CD4-positive, alpha-beta memory T cell (primary cell): ENCODE measurements at places on chromosomes 2 and 18.

GRCh38 chr2:190927301-190927700, 46.7 kb downstream of the GLS start:
- no peaks in the 10 kb centered on the region for H3K4me1 ChIP-seq
- H3K4me3 ChIP-seq, result no peak overlapping the region
- no peak for DNase-seq
- H3K27me3 ChIP-seq, result no peaks in the 10 kb centered on the region

DNA sequence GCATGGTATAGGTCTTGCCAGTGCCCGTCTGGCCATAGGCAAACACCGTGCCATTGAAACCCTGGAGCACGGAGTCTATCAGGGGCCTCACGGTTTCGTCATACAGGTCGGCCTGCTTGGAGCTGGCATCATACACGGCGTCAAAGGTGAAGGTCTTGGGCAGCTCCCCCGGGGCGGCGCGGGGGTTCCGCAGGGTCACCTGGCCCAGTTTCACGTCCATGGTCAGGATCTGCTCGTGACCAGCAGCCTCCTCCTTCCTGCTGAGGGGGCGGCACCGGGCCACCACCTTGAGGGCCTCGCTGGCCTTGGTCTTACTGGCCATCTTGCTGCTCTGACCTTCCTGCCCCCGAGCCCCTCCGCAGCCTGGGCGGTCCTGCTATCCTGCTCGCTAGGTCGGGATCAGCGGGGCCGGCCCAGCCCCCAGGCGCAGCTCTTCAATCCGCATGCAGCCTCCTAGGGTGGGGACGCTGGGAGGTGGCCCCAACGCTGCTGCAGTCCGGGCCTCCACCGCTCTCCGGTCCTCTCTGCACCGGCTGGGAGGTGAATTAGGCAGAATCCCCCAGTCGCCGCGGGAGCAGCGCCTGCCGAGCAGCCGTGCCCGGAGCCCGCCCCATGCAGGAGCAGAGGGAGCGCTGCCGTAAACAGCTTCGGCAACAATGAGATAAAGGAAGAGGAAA, 563 bp downstream of the KIF3C start:
- no peak for DNase-seq
- H3K27me3 ChIP-seq, result no peaks in the 10 kb centered on the region

GRCh38 chr2:177285892-177286715, 21.6 kb upstream of the NFE2L2 start:
- no peak overlapping the region for H3K4me3 ChIP-seq
- no peak overlapping the region for H3K27ac ChIP-seq
- no peaks in the 10 kb centered on the region for H3K27me3 ChIP-seq
- no peaks in the 10 kb centered on the region for H3K36me3 ChIP-seq
- DNase-seq, result no peak

GRCh38 chr2:59604123-59604522, 949.3 kb downstream of the BCL11A start:
- DNase-seq, result no peak
- H3K36me3 ChIP-seq, result no peaks in the 10 kb centered on the region
- H3K4me3 ChIP-seq, result no peak overlapping the region
- no peaks in the 10 kb centered on the region for H3K27me3 ChIP-seq
- H3K27ac ChIP-seq, result no peak overlapping the region

DNA sequence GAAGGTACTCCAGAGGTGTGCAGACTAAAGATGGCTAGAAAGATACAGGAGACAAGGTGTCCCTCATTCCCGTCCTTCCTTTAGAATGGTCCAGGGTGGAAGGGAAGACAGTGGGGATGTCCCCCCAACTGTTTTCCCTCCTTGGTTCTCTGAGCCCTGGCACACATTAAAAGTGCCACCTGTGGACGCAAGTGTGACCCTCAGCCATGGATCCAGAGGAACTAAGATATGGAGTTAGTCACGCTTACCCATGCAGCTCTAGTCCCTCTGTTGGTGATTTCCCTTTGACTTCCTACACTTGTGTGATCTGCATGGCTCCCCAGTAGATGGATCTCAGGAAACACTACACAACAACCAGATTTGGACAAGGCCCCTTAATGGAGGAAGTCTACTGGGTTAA, 113.1 kb upstream of the SRD5A2 start:
- no peaks in the 10 kb centered on the region for H3K36me3 ChIP-seq
- H3K4me1 ChIP-seq, result no peaks in the 10 kb centered on the region
- no peak for DNase-seq

GRCh38 chr2:10019174-10019573, 24.2 kb upstream of the KLF11 start:
- no peaks in the 10 kb centered on the region for H3K4me1 ChIP-seq
- H3K27me3 ChIP-seq, result no peaks in the 10 kb centered on the region
- H3K36me3 ChIP-seq, result no peaks in the 10 kb centered on the region
- H3K27ac ChIP-seq, result no peak overlapping the region

DNA sequence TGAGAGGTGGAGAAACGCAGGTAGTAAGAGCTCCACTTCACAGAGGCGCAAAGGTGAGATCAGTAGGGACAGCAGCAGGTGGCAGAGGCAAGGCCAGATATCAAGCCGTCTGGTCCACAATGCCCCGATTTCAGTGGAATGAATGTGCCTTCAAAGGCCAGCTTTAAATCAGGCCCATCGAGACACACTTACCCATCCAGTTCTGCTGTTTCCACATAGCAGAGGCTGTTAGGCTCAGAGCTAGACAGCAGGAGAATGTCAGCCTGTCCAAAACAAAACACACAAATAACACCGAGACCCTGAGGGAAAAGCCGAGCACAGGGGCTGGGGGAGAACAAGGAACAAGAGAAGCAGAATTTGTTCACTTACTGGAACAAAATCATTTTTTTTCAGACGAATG, 75.8 kb upstream of the NARS1 start:
- DNase-seq, result no peak
- H3K4me3 ChIP-seq, result no peak overlapping the region
- no peak overlapping the region for H3K27ac ChIP-seq
- no peaks in the 10 kb centered on the region for H3K36me3 ChIP-seq
- H3K27me3 ChIP-seq, result no peaks in the 10 kb centered on the region
- no peaks in the 10 kb centered on the region for H3K4me1 ChIP-seq

DNA sequence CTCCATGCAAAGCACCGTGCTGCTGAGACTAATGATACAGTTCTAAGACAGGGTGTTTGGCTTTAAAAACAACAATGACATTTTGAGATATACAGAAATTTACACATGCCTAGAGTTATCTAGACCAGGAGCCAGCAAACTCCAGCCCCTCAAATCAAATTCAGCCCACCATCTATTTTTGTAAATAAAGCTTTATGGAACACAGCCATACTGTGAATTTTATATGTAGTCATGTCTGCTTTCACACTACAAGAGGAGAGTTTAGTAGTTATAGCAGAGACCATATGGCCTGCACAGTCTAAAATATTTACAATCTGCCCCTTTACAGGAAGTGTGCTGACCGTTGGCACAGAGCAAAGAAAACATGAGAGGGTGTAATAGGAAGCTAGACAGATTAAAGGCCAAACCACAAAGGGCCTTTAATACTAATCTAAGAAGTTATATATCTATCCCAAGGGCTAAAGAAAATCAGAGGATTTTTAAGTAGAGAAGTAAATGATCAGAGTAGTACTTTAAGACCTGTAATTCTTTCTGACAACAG, 39.4 kb downstream of the NBAS start:
- no peak for DNase-seq
- H3K4me1 ChIP-seq, result no peaks in the 10 kb centered on the region
- peaks cover 3% of the 10 kb centered on the region for H3K36me3 ChIP-seq
